ENCODE measurements at places on chromosomes 6 and 20.

DNA sequence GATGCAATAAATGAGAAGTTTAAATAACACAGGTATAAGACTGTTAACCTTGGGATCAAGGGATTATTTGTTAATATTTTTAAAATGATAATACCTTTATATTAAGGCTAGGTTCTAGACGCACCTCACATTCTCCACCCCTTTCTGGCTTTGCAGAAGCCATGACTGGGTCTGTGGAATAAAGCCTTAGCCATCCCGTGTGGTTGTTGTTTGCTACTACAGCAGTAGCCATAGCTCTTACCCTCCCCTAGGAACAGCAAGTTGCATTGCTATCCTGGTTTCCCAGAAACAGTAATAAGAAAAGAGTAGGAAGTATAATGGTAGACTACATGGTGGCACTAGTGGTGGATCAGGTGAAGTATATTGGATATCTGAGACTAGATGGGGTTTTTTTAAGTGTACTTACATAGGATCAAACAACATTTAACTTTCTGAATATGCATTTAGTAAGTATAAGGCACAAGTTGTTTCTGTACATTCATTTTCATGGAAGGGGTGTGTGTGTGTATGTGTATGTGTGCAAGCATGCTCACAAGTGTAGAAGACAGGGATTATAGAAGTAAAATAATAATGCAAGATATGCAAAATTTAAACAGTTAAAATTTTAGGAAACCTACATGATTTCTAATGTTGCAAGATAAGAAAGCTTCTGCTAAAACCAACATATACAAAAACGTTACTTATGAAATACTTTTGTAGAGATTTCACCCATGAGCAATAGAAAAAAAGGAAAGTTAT lies 384.2 kb downstream of the PRKN start:
- no peak for DNase-seq

GRCh38 chr6:84033523-84034451 lies at the start of gene MRAP2:
TSS of gene MRAP2 (plus strand) at chr6:84033772. CDS start at chr6:84055319, 21,547 bp downstream.
- DNase-seq: peak; percentile 40

- DNase-seq: no peak
Measured at GRCh38 chr6:93293460-93293859, 125.9 kb downstream of the EPHA7 start.

GRCh38 chr20:59835057-59835447 lies 98.4 kb downstream of the SYCP2 start:
- DNase-seq: no peak

GRCh38 chr20:16111172-16111832 lies 461.9 kb downstream of the KIF16B start:
- no peak for DNase-seq

DNA sequence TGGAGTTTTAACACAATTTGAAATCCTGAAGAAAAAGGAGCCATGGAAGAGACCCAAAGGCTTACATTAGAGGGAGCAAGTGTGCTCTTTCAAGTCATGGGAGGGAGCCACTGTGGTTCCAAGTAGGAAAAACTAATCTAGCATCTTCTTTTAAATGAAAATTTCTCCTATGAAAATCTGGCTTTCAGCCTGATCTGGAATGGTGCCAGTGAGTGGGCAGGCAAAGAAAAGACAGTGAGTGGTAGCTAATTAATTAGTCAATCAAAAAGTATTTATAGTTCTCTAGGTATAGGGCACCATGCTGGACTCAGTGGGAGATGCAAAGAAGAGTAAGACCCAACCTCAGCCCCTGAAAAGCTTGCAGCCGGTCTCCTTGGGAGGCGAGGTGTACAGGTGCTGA lies 21.9 kb downstream of the CAP2 start:
- DNase-seq: no peak

DNA sequence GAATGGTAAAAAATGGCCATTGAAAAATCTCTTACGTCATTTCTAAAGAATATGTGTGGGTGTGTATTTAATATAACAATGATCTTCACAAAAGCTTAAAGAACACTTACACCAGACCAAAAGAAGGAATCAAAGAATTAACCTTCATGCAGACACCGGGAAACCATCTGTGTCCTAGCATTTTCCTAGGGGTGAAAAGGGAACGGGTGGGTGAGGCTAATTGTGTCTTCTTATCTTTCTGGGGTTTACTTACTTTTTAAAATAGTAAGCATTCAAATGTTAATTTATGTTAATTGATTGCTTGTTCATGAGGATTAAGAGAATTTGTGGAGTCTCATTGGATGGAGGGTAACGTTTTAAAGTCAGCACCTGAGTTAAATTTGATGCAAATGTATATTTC lies 47.5 kb downstream of the BMP2 start:
- no peak for DNase-seq

DNA sequence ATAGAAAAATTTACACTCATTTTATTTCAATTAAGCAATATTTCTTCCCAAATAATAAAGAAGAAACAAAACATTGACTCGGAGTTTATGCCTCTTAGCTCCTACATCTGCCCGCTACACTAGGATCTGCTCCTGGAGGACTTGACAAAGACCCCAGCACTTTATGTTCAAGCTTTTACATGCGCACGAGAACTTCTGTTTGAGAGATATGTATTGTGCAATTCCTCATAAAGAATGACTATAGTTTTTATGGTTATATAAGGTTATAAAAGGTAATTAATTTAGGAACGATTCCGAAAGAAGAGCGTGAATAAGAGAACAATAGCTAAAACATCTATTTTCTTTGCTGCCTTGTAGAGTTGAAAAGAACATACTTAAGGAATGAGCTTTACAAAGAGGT lies 12.4 kb upstream of the RALY start:
- no peak for DNase-seq

GRCh38 chr6:43060034-43060754 lies 763 bp downstream of the KLC4 start:
- no peak for DNase-seq

DNA sequence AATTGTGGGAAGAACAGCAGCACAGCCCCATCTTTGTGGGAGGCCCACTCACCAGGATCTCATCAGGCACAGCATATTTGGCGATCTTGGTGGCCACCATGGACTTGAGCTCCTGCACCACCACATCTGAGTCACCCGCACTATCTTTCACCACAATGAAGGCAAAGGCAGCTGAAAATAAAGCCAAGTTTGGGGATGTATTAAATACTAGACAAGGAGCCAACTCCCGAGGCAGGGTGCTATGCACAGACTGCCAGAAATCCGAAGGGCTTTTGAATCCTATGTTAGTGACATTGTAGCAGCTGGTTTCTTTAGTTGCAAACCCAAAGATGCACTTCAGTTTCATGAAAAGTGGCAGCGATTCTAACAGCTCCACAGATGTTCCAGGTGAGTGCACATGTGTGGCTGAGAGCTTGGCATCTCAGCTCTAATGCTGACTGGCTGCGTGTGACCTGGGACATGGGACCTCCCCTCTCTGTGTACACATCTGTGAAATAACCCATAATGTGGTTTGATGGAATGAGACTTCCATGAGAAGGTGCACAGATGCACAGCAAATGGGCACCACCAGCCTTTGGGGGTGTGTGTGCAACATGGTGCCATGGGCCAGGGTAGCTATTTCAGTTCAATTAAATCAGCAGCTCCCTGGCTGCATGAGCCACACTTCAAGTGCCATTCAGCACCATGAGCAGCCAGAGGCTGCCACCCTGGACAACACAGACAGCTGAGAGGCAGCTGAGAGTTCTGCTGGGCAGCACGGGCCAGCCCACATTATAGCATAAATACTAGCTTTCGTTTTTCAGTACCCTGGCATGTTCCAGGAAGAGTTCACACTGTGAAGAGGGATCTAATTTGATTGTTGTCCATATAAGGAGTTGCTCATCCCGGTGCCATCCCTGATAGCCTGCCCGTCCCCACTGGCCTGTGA lies 16.9 kb upstream of the APMAP start:
- no peak for DNase-seq

- DNase-seq: no peak
Measured at GRCh38 chr6:404685-405423, 13.3 kb downstream of the IRF4 start.

- no peak for DNase-seq
Measured at GRCh38 chr20:35238170-35238569, 11.7 kb downstream of the MMP24 start.

GRCh38 chr20:41061155-41061554 lies 32.5 kb downstream of the TOP1 start:
- DNase-seq: no peak

DNA sequence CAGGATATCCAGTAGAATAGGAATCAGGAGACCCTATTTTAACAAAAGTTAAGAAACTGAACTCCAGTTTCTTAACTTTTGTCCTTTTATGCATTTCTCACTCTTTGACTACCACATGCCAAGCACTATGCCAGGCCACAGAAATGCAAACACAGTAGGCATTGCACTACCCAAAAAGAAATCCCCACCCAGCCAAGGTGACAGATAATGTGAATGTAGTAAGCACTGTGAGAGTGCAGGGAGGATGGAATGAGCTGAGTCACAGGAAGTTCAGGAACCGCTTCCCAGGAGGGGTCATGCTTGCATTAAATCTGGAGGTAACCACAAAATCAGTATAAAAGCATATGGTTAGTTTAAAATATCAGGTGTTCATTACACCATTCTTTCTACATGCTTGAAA lies 20.1 kb upstream of the FAM83C start:
- no peak for DNase-seq

DNA sequence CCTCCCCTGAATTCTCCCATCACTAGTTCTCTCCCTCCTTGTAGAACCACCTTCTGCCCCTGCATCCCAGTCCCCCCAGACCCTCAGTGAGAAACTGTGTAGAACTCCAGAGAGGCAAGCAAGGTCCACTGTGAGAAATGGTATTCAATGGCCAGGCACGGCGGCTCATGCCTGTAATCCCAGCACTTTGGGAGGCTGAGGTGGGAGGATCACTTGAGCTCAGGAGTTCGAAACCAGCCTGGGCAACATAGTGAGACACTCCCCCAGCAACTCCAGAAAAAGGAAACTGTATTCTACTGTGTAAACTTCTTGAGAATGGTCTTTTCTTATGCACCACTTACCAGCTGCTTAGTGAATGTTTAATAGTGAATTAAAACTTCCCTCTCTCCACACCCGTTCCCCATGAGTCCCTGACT lies 8.2 kb upstream of the CD83 start:
- DNase-seq: no peak

GRCh38 chr6:150458579-150458978 lies 89.8 kb downstream of the IYD start:
- no peak for DNase-seq

- DNase-seq: no peak
Measured at GRCh38 chr6:75940564-75940963, 131.9 kb downstream of the IMPG1 start.

DNA sequence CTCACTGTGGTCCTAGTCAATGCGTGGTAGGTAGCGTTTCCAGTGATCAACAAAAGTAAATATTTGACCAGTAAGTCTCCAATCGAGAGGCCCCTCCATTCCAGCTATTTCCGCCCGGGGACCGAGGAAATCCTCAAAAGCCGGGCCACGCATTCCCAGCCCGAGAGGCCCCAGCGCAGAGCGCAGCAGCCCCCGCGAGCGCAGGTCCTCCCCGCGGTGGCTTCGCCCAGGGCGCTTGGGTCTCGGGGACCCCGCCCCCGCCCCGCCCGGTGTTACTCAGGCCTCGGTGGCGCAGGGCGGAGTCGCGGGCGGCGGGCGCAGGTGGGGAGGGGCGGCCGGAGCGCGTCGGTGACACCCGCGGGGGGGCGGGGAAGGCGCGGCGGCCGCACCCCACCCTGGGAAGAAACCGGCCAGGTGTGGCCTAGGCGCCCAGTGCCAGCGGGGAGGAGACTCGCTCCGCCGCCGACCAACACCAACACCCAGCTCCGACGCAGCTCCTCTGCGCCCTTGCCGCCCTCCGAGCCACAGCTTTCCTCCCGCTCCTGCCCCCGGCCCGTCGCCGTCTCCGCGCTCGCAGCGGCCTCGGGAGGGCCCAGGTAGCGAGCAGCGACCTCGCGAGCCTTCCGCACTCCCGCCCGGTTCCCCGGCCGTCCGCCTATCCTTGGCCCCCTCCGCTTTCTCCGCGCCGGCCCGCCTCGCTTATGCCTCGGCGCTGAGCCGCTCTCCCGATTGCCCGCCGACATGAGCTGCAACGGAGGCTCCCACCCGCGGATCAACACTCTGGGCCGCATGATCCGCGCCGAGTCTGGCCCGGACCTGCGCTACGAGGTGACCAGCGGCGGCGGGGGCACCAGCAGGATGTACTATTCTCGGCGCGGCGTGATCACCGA lies at the start of gene DSP:
DSP (plus strand) TSS at position 497 of the 890 bp plus-strand sequence; CDS start at position 742, 245 bp downstream.
- peak; percentile 62 for DNase-seq

DNA sequence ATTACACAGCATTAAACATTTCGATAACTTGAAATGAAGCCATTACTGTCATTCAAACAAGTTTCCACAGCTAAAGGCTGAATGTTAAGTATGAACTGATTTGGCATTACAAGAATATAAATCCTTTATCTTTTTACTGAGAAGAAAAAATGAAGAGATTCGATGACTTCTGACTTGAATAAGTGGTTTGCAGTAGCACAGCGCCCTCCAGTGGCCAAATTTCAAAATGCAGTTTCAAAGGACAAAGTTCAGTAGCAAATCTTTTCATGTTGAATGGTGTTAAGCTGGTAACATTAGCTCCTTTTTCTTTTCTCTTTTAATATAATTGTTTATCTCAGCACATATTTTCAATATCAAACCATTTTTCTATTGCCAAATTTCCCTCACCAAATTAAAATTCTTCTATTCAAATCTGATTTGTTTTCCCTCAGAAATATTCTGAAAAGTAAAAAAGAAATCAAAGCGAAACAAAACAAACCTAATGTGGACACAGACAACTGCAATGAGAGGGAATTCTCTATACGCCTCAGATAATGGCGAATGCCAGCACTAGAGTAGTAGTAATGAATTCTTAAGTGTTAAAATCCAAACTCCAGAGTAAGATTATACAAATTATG lies 145.7 kb downstream of the BTBD9 start:
- DNase-seq: peak; percentile 19

DNA sequence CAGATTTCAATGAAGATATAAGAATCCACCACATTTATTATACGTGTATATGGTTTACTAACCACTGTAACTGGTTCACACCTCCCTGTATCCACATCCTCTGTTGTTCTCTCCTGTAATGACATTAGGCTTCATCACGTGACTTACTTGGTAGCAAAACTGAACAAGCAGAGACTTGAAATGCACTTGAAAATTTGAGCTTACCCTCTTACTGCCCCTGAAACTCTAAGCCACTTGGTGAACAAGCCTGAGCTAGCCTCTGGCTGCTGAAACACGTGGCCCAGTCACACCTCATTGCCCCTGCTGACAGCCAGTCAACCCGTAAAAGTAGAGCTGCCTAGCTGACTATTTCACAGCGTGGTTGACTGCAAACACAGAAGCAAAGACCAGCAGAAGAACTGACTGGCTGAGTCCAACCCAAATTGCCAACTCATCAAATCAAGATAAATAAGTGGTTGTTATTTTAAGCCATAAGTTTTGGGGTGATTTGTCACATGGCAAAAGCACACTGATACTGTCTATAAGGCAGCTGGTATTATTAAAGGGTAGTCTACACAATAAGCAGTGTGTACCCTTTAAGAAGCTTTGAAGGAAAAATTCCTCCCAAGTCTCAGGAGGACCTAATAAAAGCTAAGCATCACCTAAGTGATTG lies 109.0 kb downstream of the RALGAPA2 start:
- peak; percentile 79 for DNase-seq
